Vagina (tissue), 2 donors: ENCODE measurements at places on chromosomes 6 and 20. TPM values are rescaled to one million over a fixed set of nuclear protein-coding genes. Genes with fewer than 3 reads are reported as not detected.

KCNK5 gene
- 16.7 TPM for total RNA-seq

TMEM217 gene
- total RNA-seq, result not detected

CPXM1 gene
- 19.4 TPM for total RNA-seq

ELOVL5 gene
- total RNA-seq, result 42.5 TPM

VSTM2L gene
- not detected for total RNA-seq

F13A1 gene
- 58.4 TPM for total RNA-seq

DNA sequence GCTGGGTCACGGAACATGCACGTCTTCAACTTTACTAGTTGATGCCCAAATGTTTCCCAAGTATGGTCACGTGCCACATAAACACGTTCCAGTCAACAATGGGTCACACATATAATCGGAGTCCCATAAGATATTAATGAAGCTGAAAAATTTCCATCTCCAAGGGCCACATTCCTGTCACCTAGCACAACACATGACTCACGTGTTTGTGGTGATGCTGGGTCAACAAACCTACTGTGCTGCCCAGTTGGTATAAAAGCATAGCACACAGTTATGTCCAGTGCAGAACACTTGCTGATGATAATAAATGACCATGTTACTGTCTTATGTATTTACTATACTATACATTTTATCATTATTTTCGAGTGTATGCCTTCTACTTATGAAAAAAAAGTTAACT is 68.0 kb upstream of the INSM1 start:
- DNase-seq, result no peak

- no peak for DNase-seq
These were observed 17.4 kb downstream of the PRL start for GRCh38 chr6:22279427-22279826.

- DNase-seq, result no peak
These were observed 152.4 kb upstream of the MAN1A1 start for GRCh38 chr6:119501798-119502483.

DNA sequence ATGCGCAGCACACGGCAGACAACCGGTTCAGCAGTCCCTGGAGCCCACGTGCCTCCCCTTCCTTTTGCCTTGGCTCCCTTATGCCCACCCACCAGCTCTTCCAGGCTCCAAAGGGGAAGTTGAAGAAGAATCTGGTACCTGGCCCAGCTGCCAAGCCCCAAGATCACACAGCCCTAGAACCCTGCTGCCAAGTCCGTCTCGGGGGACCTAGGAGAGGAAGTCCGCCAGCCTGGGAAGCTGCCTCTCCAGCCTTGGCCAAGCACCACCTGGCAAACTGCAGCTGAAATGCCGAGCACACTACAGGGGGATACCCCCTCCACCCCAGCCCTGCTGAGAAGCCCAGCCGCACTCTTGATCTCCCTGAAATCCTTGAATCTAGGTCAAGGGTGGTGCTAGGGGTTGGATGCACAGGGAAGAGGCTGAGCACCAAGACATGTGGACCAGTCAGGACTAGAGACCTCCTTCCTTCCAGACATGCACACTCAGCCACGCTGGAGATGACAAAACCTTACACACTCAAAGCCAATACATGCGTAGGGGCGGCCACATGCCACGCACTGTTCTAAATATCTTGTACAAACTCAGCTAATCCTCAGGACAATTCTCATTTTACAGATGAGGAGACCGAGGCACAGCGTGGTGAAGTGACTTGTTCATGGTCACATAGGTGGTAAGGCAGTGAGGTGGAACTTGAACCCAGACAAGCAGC is 124.1 kb downstream of the PREX1 start:
- DNase-seq, result no peak

- no peak for DNase-seq
These were observed 39.8 kb upstream of the ISM1 start for GRCh38 chr20:13180986-13181889.

- no peak for DNase-seq
These were observed 98.6 kb upstream of the PCSK2 start for GRCh38 chr20:17128206-17128605.

GRCh38 chr6:148629181-148629580 is 117.6 kb upstream of the UST start:
- DNase-seq, result no peak

- DNase-seq, result no peak
These were observed 41.3 kb downstream of the FRK start for GRCh38 chr6:116019428-116019827.

GRCh38 chr6:109069746-109070145 is 24.9 kb downstream of the SESN1 start:
- no peak for DNase-seq

DNA sequence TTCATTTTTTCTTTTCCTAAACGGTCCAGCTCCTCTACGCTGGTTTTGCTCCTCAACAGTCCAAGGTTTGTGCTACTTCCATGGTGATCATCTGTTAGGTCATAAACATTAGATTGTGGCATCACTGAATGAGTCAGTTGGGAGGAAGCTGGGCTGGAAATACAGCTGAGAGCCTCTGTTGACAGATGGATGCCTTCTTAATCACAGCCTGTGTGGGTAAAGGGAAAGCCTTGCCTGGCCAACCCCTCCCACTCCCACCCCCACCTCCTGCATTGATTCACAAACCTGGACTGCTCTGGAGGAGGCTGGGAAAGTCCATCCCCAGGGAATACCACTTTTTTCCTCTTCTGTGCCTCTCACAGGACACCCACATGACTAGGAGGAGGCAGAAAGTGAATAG is 180.6 kb upstream of the CCN2 start:
- DNase-seq, result no peak

GRCh38 chr6:139628270-139628669 is 253.8 kb upstream of the CITED2 start:
- no peak for DNase-seq
